Activated T-cell treated with anti-CD3 and anti-CD28 coated beads, Interleukin-2, amount 50 U/mL, for 1 hour (primary cell): ENCODE measurements at places on chromosomes 5 and 9.

DNA sequence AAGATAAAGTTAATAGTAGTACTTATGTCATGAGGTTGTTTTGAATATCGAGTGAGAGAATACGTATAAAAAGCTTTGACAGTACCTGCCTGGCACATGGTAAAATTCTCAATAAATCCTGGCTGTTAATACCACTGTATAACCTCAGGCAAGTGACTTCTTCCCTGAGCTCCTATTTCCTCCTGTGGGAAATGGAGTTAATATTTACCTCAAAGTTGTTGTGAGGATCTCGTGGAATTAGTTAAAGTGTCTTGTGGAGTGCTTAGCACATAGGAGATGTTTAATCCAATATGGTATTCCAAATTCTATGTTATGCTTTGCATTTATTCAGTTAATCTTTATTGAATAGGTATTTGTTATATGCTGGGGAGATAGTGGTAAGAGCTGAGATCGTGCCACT is 18.5 kb downstream of the FOCAD start:
- no peak for DNase-seq

GRCh38 chr5:147704544-147704943 is 78.0 kb downstream of the JAKMIP2 start:
- DNase-seq: no peak

DNA sequence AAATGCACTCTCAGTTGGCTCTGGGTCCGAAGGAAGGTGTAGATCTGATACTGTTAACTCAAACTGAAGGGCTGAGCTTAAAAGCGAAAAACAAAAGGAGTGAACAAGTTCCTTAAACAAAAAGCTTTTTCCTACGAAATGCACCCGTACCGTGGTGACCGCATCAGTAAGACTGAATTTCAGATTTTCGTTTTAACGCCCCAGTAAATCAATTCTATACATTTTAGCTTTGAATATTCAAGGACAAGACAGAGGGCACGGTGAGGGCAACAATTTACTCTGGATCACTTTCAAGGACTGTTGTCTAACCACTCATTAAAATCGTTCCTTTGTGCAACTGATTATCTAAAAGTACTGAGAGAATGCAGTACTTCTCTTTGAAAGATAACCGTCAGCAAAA is 1.9 kb downstream of the HOMER1 start:
- no peak for DNase-seq

GRCh38 chr9:35923927-35924763 is 14.9 kb downstream of the SPAAR start:
- DNase-seq: no peak

DNA sequence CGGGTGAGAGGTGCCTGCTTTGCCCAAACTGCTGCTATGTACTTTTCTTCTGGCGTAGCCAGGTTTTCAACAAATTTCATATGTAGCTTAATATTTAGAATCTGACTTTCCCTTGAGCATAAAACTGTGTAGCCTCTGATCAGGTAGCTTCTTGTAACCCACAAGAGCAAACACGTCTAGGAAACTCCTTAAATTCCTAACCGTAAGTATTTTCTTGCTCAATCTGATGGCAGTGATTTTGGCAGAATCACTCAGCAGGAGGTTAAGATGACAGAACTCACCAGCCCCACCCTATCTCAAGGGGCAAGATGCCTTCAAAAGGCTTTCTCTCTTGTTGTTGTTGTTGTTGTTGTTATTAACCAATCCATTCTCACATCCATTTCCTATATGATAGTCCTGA is 20.8 kb downstream of the CKMT2 start:
- DNase-seq: no peak

DNA sequence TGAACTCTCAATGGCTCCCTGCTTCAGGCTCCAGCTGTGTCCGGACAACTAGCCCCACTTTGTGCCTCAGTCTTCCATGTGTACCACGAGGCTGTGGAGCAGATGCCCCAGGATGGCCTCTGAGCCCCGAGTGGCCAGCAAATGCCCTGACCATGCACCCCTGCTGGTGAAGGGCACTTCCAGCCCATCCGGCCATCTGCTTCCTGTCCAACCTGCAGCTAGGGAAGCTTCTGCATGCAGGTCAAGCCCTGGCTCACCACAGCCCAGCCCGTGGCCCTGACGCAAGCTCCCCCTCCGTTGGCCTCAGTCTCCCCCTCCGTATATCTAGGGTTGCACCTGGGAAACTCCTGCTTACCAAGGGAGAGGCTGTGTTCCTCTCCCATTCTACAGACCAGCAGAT is 4.8 kb downstream of the NINJ1 start:
- DNase-seq: no peak

DNA sequence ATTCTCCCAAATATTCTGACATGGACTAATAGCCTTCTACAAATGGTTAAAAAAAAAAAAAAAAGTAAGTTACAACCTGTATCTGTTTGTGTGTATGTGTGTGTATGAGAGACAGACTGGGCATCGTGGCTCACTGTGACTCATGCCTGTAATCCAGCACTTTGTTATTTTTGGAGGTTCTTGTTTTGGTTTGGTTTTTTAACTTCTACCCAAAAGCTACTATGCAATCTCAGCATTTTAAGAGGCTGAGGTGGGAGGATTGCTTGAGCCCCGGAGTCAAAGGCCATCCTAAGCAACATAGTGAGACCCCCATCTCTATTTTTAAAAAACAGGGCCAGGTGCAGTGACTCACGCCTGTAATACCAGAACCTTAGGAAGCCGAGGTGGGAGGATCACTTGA is 17.6 kb upstream of the HAVCR1 start:
- no peak for DNase-seq

- DNase-seq: no peak
Measured at GRCh38 chr5:30385754-30386153, 807.7 kb upstream of the CDH6 start.

GRCh38 chr9:127133739-127134167 is 11.3 kb upstream of the ANGPTL2 start:
- no peak for DNase-seq

GRCh38 chr5:60352992-60353599 is 346.9 kb downstream of the DEPDC1B start:
- DNase-seq: no peak

DNA sequence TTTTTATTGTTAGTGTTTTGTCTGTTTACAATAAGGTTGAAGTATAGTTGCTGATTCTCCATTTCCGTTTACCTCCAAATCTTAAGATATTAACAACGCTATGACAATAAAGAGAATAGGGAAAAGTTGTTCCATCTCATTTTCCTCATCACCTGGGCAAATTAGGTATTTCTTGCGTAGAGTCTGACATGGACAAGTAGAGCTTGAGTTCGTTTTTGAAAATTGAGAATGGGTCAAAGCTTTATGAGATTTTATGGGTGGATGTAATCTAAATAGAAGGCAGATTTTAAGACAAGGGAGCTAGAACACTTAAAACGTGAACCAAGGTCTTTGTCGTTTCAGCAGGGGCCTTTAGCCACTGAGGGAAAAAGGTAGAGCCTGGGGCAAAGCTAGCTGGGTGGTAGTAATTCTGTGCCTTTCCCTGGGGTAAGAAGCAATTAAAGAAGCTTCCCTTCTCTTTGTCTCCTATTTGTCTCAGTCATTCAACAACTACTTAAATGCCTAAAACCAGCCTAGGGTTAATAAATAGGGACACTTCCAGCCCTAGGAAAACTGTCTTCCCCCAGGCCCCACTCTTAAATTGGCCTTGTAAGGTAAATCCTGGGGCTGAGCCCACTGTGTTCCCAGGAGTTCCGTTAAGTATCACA is 551 bp upstream of the CAAP1 start:
- DNase-seq: no peak

DNA sequence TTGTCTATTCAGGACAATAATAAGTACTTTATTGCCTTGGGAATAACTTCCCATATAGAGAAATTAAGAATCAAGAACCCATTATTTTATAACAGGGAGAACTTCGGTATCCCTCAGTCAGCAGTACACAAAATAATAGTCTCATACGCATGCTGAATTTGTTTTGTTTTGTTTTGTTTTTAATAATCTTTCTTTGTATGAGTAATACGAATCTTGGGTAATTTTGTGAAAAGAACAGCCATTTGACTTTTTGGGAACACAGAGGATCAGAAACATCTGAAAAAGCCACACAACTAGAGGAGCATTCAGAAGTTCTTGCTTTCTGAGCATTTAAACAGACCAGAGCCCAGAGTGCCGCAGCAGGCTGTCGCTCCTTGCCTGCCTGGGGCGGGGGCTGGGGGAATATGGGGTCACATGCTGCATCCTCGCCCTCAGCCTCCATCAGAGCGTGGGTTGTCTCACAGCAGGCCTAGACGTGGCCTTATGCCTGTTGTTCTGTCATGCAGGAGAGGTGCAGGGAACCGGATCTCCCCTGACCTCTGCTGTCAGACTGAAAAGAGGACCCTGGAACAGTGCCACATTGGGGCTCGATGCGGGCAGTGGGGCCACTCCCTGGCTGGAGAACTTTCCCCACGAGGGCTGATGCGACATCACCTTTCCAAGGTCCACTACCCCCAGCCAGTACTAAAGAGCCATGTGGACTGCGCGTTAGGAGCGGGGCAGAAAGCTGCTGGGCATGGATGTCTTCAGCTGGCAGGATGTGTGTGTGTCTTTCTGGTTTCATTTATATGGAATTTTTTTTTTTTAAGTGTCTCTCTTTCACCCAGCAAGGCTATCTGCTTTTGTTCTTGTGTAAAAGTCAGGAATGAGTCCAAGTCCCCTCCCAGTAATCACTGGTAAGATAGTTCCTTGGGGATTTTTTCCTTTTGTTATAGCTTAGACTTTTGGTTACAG is 133.4 kb upstream of the OTULINL start:
- no peak for DNase-seq
